ENCODE measurements at places on chromosomes 4 and X. TPM values are rescaled to one million over a fixed set of nuclear protein-coding genes. Genes with fewer than 3 reads are reported as not detected.

Gene MSX1
- 10.9 TPM for total RNA-seq

Gene CCNA2
- 46.8 TPM for total RNA-seq

Gene SLC4A4
- 2.6 TPM for total RNA-seq

Gene ARR3
- not detected for total RNA-seq

Gene ASIC5
- not detected for total RNA-seq

Gene USP26
- not detected for total RNA-seq

Gene CFAP47
- 0.02 TPM for total RNA-seq

Data from A549 treated with DMSO at 1 μM for 4 hours (cell line).